ENCODE measurements at places on chromosomes 3 and 15. TPM values are rescaled to one million over a fixed set of nuclear protein-coding genes. Genes with fewer than 3 reads are reported as not detected.

The TGM4 gene
- not detected for total RNA-seq

The PCSK6 gene
- total RNA-seq = 4.4 TPM

The HACD2 gene
- 61.5 TPM for total RNA-seq

The MYRIP gene
- total RNA-seq = 5.7 TPM
